PC-3 (cell line): ENCODE measurements at places on chromosomes 5 and 9.

- H3K4me1 ChIP-seq: no peaks in the 10 kb centered on the region
- H3K27ac ChIP-seq: no peak overlapping the region
- H3K4me3 ChIP-seq: no peak overlapping the region
- H3K27me3 ChIP-seq: no peaks in the 10 kb centered on the region
- DNase-seq: no peak
- no peaks in the 10 kb centered on the region for H3K36me3 ChIP-seq
These were observed 82.8 kb downstream of the PRR16 start for GRCh38 chr5:120546922-120547321.

GRCh38 chr5:52831786-52832511, 44.2 kb downstream of the ITGA1 start:
- H3K4me3 ChIP-seq: no peak overlapping the region
- no peaks in the 10 kb centered on the region for H3K27me3 ChIP-seq
- DNase-seq: no peak
- no peak overlapping the region for H3K27ac ChIP-seq

DNA sequence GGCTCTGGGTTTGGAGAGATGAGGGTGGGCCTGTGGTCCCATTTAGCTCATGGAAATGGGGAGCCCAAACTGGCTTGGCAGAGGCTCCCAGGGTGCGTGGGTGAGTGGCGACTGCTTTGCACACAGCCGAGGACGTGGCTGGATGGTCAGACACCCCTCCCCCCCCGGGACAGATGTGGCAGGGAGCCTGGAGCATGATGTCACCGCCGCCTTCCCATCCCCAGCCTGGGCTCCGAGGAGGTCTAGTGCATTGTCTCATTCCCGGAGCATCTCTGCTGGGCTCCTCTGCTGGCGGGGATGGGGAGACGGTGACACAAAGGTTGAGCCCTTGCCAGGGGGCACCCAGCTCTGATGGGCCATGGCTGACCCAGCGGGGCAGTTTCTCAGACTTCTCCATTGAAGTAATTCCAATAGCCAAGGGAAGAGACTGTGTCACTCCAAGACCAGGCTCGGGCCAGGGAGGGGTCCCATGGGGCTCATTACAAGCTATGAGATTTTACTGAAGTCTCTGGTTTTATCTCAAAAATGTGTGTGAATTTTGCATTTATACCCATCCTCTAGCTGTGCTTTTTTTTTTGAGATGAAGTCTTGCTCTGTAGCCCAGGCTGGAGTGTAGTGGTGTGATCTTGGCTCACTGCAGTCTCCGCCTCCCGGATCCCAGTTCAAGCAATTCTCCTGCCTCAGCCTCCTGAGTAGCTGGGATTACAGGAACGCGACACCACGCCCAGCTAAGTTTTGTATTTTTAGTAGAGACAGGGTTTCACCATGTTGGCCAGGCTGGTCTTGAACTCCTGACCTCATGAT, 36.1 kb downstream of the HMCN2 start:
- DNase-seq: no peak
- no peak overlapping the region for H3K27ac ChIP-seq
- no peaks in the 10 kb centered on the region for H3K27me3 ChIP-seq
- no peak overlapping the region for H3K4me3 ChIP-seq

DNA sequence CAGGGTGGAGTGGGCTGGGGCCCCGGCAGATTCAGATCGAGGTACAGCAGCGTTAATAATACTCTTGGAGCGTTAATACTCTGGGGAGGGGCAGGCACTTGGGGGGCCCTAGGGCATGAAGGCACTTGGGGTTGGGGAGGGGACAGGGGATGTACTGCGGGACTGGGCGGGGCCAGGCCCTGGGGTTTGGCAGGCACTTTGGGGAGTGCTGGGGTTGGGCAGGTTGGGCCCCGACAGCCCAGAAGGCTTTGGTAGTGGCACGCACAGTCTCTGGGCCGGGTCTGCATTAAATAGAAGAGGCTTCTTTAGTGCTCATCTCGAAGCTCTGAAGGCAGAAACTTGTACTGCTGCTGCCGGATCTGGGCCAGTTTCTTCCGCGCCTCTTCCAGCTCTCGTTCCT, 7.8 kb upstream of the TPM2 start:
- DNase-seq: no peak
- H3K36me3 ChIP-seq: peaks cover 27% of the 10 kb centered on the region
- no peak overlapping the region for H3K4me3 ChIP-seq
- no peak overlapping the region for H3K27ac ChIP-seq
